ENCODE measurements at places on chromosomes 6 and 20.

DNA sequence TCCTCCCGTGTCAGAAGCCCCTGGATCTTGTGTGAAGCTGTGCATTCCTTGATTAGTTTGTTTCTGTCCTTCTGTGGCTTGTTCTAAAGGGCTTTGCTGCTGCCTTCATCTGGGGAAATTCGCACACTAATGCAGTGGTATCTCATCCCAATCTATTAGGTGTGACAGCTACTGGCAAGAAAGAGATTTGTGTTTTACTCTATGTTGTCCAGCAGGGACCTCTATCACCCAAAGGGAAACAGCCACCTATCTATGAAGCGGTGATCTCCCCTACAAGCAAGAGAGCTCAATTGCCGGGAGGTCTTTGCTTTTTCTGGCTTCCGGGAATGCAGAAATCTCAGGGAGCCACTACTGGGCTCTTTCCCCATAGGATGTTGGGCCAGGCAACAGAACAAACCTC is 151.8 kb downstream of the NRN1 start:
- no peak for DNase-seq

DNA sequence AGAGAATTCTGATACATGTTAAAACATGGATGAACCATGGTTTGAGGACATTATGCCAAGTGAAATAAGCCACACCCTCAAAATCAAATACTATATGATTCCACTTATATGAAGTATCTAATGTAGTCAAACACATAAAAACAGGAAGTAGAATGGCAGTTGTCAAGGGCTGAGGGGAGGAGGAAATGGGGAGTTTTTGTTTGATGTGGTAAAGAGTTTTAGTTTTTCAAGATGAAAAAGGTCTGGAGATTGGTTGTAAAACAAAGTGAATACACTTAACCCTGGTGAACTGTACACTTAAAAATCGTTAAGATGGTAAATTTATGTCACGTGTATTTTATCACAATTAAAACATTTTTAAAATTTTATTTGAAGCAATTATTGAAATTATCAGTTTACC is 127.4 kb upstream of the GRIK2 start:
- no peak for DNase-seq

DNA sequence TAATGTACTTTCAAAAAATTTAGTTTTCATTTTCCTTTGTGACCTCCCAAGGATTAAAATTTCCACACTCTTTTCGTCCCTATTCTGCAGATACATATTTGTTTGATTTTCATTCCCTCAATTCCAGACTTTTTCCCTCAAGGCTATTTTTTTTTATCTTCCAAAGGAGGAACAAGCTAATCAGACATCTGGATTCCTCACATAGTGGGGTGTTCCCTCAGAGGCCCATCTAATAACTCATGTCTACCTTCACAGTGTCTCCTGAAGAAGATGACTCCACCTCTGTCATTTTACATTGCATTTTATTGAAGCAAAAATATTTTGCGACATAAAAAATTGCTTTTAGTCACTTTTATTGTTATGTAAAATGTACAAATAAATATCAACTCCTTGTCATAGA is 122.2 kb downstream of the RFPL4B start:
- DNase-seq: no peak

GRCh38 chr6:134436950-134437349 is 119.0 kb upstream of the SGK1 start:
- no peak for DNase-seq

- no peak for DNase-seq
Measured at GRCh38 chr6:159899994-159900745, 9.4 kb downstream of the MAS1 start.

GRCh38 chr20:50360218-50360672 is 149.9 kb upstream of the PTPN1 start:
- no peak for DNase-seq

GRCh38 chr6:98648211-98648914 is 186.0 kb upstream of the POU3F2 start:
- no peak for DNase-seq

- DNase-seq: no peak
Measured at GRCh38 chr6:67883500-67884366, 751.3 kb upstream of the ADGRB3 start.

- DNase-seq: no peak
Measured at GRCh38 chr20:16005915-16006493, 567.2 kb downstream of the KIF16B start.

DNA sequence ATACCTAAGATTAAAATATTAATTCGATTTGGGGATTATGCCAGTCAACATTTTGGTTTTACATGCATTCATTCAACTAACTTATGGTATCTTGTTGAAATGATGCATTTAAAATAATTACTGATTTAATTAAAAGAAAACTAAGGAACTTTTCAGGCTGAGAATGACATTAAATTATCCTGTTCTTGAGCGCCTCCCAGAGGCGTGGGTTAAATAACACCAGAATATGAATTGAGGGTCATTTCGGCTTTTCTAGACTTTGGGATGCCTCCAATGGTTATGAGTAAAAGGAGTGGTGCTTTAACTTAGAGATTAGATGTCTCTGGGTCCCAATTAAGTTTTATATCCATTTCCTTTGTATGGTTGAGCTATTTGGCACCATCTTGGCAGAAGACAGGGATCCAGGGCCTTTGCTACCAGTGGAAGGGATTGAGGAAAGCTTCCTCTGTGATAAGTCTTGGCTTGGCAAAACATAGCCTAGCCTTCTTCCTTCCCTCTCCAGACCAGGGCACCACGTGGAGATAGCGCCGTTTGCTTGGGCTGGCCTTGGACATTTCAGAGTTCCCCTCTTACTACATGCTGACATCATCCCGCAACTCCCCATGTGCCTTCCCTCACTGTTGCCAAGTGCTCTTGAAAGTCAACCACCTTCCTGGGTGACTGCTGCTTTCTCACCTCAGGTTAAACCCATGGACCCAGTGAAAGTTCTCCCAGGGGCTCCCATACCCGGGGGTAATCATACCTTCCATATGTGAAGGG is 28.7 kb downstream of the GNAS start:
- peak; percentile 42 for DNase-seq

DNA sequence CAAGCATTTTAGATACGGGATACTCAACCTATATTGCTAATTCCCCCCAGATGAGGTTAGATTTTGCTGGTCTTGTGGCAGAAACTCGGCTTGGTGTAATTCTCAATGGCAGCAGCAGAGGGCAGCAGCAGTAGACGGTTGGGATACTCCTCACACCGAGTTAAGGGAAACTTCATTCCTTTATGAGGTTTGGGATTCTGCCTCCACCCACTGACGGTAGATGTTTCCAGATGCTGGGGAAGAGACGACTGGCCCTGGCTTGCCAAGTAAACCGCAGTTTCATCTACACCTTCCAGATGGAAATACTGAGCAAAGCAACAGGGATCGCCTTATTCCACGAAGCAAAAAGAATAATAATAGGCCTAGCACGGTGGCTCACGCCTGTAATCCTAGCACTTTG is 8.2 kb upstream of the TBC1D7 start:
- peak; percentile 80 for DNase-seq

- no peak for DNase-seq
Measured at GRCh38 chr6:144730088-144730645, 445.0 kb downstream of the UTRN start.

DNA sequence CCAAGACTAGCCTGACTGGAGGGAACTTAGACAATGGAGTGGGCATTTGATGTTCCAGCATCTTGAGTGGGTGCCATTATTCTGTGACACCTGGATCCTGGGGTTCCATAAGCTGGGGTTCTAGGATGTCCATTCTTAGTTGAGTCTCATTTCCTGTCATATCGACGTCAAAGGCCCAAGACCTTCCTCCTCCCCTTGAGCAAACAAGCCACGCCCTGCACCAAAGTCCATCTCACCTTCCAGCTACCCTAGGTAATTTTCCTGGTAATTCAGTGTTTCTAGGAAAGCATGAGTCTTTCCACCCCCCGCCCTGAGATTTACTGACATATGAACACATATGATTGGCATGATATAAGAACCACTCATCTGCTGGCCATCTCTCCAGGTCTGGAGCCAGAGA is at the start of gene TRIM40:
TRIM40 (plus strand) TSS at position 384 of the 400 bp plus-strand sequence. CDS start 897 bp downstream, outside the sequence.
- no peak for DNase-seq

DNA sequence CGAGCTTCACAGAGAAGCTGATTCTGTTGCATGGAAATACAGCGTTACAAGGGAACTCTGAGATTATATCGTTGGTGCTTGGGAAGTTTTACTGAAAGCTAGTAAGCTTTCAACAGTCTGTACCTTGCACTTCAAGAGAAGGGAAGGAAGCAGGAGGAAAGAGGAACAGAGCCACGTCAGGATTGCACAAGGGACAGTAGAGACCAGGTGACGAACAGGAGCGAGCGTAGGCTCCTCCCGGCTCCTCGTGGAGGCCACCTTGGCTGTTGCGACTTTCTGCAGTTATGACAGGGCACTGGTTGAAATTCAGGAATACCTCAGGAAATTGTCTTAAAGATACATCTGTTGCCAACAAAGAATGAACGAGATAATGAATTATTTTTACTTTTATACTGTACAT is 18.8 kb downstream of the RTF2 start:
- DNase-seq: no peak

DNA sequence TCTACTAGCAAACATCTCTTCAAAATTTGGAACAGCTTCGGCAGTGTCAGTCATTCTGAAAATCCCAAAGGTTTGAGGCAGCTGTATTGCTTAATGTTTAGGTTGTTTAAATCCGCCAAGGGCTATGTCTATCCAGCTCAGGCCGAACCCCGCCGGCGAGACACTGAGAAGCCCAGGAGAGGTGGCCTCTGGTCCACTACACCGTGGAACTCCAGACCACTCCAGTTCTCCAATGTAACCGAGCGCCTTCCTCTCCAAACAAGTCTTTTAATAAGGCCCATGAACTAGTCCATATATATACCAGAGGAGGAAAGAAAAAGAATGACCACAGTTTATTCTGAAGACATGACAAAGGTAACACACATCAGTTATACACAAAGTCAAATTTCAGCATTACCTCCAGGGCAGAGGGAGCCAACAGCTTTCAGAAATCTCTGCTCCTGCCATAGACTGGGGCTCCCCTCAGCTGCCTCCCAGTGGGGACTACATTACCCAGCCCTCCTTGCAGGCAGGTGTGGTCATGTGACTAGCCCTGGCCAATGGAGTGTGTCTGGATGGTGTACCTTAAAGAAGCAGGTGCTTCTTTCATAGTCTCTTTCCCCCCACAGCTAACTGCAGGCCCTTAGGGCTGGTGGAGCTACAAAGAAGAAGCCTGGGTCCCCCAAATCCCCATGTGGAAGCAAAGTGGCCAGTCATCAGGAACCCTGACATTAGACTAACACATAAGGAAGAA is at the start of gene RAMACL:
RAMACL (minus strand) TSS at position 255 of the 733 bp plus-strand sequence; CDS start at position 54, 201 bp downstream.
- peak; percentile 38 for DNase-seq

DNA sequence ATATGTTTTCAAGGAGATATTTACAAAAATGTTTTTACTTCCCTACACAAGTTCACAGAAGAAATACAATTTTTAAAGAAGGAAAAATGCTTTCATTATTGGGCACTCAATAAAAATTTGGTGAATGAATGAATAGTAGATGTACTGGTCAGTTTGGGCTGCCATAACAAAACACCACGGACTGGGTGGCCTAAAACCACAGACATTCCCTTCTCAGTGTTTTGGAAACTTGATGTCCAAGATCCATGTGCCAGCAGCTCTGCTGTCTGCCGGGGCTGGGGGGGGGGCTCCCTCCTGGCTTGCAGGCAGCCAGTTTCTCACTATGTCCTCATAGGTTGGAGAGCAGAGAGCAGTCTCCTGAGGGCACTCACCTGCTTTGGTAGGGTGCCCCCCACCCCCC is 62.0 kb downstream of the FAM120B start:
- no peak for DNase-seq

- DNase-seq: no peak
Measured at GRCh38 chr6:103908898-103909297, 950.8 kb downstream of the HACE1 start.

- no peak for DNase-seq
Measured at GRCh38 chr6:16827627-16828026, 66.4 kb upstream of the ATXN1 start.

DNA sequence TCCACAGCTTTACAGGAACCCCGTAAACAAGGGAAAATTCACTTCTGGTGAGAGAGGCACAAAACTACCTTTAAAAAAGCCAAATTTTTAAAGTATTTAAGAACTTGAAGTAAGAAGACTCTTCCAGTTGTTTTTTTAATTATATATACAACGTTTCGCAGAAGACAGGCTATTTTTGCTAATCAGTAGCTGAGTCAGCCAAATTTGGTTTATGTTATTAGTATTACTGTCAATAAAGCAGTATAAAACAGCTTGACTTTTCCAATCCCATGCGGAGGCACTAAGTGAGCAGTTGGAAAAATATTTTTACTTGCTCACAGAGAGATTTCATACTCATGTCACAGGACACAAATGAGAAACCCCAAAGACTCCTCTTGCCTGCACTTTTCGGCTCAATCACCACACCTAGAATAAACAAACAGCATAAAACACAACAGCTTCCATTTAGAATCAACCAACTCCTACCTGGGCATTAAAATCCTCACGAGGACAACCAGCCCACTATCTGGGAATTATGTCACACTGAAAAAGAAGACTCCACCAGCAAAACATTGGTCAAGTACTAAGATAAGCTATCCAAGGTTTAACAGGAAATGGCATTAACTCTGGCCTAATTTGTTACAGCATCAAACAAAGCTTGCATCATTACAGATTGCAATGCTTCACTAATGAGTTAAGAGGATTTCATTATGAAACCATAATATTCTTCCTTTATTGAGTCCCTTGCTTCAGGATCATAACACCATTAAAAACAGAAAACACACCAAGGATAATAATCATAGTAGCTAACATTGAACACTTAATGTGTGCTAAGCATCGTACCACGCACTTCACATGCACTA is 26.3 kb downstream of the ELOVL5 start:
- DNase-seq: no peak

- no peak for DNase-seq
Measured at GRCh38 chr6:162307865-162308264, 419.7 kb downstream of the PRKN start.

GRCh38 chr6:151961809-151962208 is 154.3 kb downstream of the ESR1 start:
- DNase-seq: no peak

DNA sequence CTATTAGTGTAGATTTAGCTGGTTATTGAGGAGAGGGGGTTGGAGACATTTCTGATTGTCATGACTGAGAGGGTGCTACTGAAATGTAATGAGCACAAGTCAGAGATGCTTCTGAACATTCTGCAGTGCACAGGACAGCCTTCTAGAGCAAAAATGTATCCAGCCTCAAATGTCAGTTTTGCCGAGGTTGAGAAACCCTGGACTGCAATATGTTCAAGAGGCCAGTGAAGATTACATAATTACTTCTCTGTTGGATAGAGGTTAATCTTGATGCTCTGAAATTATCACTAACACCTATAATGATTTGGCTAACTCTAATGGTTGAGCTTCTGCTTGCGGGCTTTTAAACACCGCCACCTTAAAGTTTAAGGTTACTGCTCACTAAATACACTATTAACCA is 3.4 kb upstream of the DUSP22 start:
- DNase-seq: no peak

- no peak for DNase-seq
Measured at GRCh38 chr6:117142142-117142541, 123.2 kb upstream of the VGLL2 start.

- DNase-seq: peak; percentile 87
Measured at GRCh38 chr6:15327271-15327670, 81.4 kb downstream of the JARID2 start.

GRCh38 chr6:110318971-110319370 is 39.2 kb downstream of the METTL24 start:
- DNase-seq: no peak

- peak; percentile 32 for DNase-seq
Measured at GRCh38 chr6:166957087-166957804, 896 bp upstream of the RNASET2 start.

- no peak for DNase-seq
Measured at GRCh38 chr6:150536835-150537234, 62.9 kb upstream of the PLEKHG1 start.
